ENCODE measurements at places on chromosomes 2 and 18.

DNA sequence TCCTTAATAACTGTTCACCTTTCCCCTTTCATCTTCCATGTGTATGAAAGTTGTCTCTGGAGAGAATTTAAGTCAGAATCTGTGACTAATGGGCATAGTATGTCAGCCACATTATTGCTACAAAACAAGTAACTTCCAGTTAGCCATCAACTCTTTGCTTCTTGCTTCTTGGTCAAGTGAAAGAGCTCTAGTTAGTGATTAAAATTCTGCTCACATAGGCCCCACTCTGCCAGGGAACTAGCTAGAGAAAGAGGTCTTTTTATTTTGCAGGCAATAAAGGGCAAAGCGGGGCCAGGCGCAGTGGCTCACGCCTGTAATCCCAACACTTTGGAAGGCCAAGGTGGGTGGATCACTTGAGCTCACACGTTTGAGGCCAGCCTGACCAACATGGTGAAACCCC, 64.6 kb downstream of the COLEC12 start:
- no peaks in the 10 kb centered on the region for H3K27me3 ChIP-seq
- no peak overlapping the region for H3K27ac ChIP-seq
- no peaks in the 10 kb centered on the region for H3K36me3 ChIP-seq
- peaks cover 5% of the 10 kb centered on the region for H3K4me1 ChIP-seq
- H3K4me3 ChIP-seq: no peak overlapping the region

GRCh38 chr2:222572751-222573174, 83.1 kb downstream of the FARSB start:
- no peak for DNase-seq
- no peaks in the 10 kb centered on the region for H3K27me3 ChIP-seq
- peaks cover 17% of the 10 kb centered on the region for H3K36me3 ChIP-seq
- H3K4me3 ChIP-seq: no peak overlapping the region

GRCh38 chr2:191935247-191935646, 88.4 kb upstream of the CAVIN2 start:
- H3K4me1 ChIP-seq: no peaks in the 10 kb centered on the region
- H3K4me3 ChIP-seq: no peak overlapping the region
- no peaks in the 10 kb centered on the region for H3K27me3 ChIP-seq
- no peak for DNase-seq

GRCh38 chr18:76102626-76103025, 392.4 kb downstream of the ZNF516 start:
- H3K27me3 ChIP-seq: no peaks in the 10 kb centered on the region
- no peaks in the 10 kb centered on the region for H3K4me1 ChIP-seq
- H3K36me3 ChIP-seq: no peaks in the 10 kb centered on the region
- H3K27ac ChIP-seq: no peak overlapping the region
- H3K4me3 ChIP-seq: no peak overlapping the region

- no peak overlapping the region for H3K27ac ChIP-seq
- no peaks in the 10 kb centered on the region for H3K36me3 ChIP-seq
- DNase-seq: no peak
- H3K4me3 ChIP-seq: no peak overlapping the region
- no peaks in the 10 kb centered on the region for H3K27me3 ChIP-seq
These were observed 11.1 kb downstream of the RHOB start for GRCh38 chr2:20457661-20458630.

GRCh38 chr2:144946263-144946662, 426.3 kb upstream of the ZEB2 start:
- H3K27me3 ChIP-seq: no peaks in the 10 kb centered on the region
- no peak overlapping the region for H3K27ac ChIP-seq
- DNase-seq: no peak
- no peak overlapping the region for H3K4me3 ChIP-seq

All from suprapubic skin (tissue), 4 donors.